Stimulated activated CD4-positive, alpha-beta T cell treated with anti-CD3 and anti-CD28 coated beads, TNF-alpha, amount 100 ng/mL, for 24 hours (primary cell): ENCODE measurements at places on chromosomes 16 and 17.

DNA sequence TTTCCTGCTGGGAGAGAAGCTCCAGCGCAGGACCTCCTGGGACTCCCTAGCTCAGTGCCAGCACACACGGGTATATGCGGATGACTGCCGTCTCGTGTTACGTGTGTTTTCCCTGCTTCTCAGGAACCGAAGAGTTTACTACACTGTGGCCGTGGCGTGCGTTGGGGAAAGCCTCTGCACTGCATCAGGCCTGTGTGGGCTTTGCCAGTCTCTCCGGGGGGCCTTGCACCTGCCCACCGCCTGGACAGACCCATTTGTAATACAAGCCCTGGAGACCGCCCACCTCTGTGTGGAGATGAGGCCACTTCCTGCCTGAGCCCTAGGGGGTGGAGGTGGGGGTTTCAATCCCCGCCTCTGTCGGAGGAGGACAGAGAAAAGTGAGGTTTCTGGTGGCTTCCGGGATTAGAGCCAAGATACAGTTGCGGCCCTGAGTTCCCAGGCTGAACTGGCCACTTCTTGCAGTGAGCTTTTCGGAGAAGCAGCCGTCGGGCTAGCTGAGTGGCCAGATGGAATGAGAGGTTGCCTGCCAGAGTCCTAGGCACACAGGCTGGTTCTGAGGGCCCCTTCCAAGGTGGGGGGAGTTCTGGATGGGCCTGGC is 43.4 kb upstream of the GSE1 start:
- DNase-seq = no peak

GRCh38 chr16:22023505-22023904 is 15.6 kb downstream of the MOSMO start:
- no peak for DNase-seq

DNA sequence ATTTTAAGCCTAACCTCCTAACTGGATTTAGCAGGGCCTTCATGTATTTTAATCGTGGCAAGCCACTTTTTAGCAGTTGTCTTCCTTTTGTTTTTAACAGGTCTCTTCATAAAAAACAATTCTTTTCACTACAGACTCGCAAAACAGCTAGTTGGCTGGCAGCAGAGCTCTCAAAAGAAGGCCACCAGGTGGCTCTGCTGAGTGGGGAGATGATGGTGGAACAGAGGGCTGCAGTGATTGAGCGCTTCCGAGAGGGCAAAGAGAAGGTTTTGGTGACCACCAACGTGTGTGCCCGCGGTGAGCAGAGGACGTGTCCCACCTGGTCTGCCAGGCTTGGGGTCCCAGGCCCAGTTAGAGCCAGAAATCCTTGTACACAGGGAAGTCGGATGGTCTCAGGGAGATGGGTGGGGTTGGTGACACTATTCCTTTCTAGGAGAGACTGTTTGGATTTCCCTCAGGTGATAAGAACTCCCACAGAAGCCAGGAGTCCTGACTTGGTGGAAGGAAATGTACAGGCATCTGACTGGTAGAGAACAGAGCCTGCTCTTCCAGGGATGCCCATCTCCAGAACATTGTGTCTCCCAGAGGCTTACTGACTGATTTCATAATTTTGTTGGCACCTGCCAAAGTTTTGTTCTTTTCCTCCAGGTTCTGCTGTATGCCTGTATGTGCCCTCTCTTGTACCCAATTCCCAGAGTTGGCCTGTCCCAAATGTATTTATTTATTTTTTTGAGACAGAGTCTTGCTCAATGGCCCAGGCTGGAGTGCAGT is 14.9 kb upstream of the DDX19A start:
- DNase-seq = peak; percentile 4

DNA sequence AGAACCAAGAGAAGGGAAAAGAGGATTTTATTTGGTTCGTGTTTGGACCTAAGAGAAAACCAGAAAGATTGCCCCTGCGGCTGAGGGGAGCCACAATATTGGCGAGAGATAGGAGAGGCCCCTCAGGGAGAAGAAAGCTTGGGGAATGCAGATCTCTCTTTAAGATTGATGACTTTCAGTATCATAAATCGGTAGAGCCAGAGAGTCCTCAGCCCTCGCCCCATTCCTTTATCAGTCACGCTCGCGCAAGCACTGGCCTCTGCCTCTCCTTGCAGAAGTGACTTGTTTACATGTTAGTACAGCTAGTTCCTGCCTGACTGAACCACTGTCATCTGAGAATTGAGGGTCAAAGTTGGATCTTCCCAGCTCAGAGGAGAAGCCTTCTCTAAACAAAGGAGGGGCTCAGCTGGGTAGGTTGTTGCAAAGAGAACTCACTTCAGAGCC is 21.5 kb upstream of the KRT19 start:
- DNase-seq = no peak

GRCh38 chr16:73129455-73129854 is 81.5 kb upstream of the ZFHX3 start:
- DNase-seq = no peak

DNA sequence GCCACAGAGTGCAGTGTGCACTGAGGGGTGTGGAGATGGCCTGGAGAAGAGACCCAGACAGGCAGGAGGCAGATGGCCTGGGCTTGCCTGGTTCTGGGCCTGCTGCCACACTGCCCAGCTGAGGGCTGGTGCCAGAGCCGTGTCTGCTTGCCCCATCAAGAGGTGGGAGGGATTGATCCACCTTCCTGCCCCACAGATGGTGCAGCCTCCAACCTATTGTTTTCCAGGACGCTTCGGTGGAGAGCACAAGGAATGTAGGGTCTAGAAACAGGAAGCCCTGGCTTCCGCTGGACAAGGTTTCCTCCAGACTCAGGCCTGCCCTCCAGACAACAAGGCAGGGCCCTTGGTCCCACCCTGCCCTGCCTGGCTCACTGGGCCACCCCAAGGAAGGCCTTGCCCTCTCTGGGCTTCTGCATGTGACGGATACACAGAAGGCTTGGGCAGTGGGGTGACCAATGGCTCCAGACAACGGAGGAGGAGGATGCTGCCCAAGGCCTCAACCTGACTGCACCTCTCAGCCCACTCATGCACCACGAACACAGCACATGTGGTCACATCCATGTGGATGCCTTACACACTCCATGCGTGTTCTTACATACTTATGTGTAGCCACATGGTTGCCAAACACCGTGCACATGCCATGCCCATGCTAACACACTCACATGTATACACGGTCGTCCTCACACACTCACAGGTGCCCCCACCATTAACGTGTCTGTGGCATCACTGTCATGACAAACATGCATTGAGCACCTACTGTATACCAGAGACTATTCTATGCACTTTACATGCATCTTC is 6.5 kb upstream of the CDH5 start:
- no peak for DNase-seq

GRCh38 chr16:70467608-70468007 is 13.2 kb downstream of the FCSK start:
- no peak for DNase-seq

GRCh38 chr16:69413045-69413664 is 11.3 kb upstream of the CYB5B start:
- DNase-seq = no peak

- DNase-seq = no peak
These were observed 50.4 kb downstream of the OR1D5 start for GRCh38 chr17:3012926-3013581.

- no peak for DNase-seq
These were observed 48.1 kb downstream of the MYO18A start for GRCh38 chr17:29131814-29132682.

DNA sequence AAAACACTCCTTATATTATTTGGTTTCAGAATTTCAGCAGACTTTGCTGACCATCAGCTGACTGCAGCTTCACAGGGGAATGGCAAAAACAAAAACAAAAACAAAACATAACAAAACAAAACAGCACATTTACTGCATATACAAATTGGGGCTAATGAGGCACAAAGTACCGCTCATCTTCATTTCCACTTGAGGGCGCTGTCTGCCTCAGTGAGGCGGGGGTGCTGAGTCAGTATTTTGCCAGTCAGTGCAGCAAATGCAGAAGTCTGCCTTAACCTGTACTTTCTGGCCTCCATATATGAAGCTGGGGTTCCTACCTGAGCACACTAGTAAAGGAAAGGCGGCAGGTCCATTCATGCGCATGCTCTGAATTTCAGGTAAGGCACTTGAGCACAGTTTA is 13.5 kb upstream of the DYNLRB2 start:
- DNase-seq = no peak

- no peak for DNase-seq
These were observed 39.3 kb downstream of the CHD9 start for GRCh38 chr16:53094013-53094630.

GRCh38 chr16:12206098-12206748 is 229.7 kb downstream of the SNX29 start:
- DNase-seq = no peak

DNA sequence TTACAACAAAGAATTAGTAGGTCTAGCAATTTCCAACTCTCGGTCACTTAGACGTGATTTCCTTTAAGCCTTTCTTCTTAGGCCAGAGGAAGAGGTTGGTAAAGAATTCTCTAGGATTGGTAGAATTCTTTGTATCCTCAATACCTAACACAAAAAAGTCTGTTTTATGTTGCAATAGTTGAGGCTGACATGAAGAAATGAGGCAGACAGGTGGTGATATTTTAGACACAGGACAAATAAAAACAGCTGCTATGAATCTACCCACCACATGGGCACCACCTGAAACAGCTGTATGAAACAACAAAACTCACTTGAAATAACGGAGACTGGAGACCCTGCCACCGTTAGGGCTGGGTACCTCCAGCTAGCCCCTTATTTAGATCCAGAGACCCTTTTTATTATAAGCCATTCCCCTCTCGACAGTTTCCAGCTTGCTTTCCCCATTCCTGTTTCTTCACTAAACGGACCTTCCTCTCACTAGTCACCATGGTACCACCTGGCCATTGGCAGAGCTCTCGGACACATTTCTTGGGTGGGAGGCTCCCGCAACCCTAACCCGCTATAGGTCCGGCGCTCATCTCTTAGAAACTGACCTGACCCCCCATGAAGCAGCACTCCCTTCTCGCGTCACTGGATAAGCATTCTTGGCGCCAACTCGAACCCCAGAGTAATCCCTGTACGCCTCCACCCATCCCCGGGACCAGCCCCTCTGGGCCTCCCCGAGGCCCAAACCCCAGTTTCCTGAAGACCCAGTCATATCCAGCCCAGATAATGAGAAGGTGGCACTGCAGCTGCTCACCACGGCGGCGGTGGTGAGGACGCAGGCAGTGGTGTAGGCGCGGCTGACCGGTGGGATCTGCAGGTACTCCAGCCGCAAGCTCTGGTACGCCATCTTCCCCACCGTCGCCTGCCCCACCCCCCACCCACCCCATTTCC is at the start of gene DERL2:
Gene DERL2, minus strand, starts transcription at position 909 of the 936 bp plus-strand sequence. Its CDS starts 17 bp downstream, at position 892.
- no peak for DNase-seq

DNA sequence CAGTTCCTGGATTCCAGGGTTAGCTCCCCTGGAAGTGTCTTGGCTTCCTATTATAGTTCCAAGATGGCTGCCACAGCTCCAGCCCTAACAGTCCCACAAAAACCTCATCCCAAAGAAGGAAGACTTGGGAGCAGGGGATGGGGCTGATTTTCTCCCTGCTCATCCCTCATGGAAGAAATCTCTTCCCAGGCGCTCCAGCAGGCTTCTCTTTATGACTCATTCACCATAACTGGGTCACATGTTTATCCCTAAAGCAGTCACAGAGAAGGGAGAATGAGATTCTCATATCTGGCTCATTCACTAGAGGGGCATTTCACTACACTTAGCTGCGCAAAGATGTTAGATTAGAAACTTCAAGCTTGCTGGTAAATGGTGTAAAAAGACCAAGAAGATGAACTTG is 206.5 kb upstream of the IRX3 start:
- no peak for DNase-seq

DNA sequence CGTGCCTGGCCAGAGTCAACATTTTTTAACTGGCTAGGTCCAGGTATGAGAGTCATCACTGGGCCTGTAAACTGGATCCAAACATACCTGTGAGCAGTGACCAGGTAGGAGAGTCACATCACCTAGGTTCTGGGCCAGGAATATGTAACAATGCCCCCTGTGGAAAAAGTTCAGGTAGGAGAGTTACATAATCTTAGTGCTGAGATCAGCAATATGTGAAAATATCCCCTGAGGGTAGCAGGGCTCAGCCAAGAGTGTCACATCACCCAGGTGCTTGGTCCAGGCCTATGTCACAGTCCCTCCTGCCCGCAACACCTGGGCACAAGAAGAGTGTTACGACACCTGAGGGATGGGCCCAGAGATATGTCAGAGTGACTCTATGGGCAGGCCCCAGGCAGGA is 2104.7 kb downstream of the TP53TG3F start:
- DNase-seq = no peak

DNA sequence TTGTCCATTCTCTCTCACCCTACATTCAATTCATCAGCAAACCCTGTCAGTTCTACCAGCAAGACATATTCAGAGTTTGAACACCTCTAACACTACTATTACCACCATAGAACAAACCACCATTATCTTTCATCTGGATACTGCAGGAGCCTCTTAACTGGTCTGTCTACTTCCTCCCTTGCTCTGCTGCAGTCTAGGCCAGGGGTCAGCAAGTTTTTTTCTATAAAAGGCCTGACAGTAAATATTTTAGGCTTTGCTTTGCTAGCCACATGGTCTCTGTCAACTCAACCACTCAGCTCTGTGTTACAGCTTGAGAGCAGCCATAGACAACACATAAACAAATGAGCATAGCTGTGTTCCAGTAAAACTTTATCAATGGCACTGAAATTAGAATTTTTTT is 13.8 kb downstream of the KCTD19 start:
- DNase-seq = no peak

DNA sequence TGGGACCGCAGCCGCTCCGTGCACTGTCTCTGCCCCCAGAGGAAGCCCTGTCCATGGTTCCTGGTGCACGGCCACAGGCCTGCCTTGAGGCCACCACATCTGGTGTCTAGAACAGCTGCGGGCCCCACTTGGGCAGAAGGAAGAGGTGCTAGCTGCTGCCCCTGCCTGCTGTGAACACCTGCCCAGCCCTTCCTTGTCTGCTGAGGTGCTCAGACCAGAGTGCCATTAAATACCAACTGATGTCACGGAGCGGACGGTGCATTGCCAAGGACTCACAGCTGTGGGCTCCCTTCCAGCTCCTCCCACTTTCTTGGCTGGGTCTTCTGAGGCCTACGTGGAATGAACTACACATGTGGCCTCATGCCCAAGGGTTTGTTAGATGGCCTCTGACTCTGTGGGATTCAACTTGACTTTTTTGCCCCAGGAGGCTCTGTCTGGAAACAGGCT is 146.1 kb downstream of the RAB11FIP4 start:
- no peak for DNase-seq

- no peak for DNase-seq
These were observed 3.6 kb downstream of the TMEM220 start for GRCh38 chr17:10726196-10726595.

GRCh38 chr16:79593074-79593531 is 7.4 kb downstream of the MAF start:
- no peak for DNase-seq

DNA sequence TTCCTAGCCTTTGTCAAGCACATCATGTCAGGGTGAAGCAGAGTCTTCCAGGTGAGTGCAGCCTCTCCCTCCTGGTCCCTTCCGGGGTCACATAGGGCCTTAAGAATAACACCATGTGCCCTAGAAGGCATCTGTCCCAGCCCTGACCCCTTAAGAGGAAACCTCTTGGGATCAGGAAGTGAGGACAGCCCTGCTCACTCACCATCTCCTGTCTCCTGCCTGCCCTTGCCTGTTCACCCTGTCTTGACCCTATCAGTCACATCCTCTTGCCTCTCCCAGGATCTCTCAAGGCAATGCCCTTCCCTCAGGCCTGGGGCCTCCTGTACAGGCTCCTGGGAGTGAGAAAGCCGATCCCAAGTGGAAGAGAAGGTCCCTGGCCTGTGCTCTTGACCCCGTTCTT is 13.9 kb downstream of the MYL4 start:
- DNase-seq = no peak
